ENCODE measurements at places on chromosomes 4 and X.

- DNase-seq, result no peak
These were observed 2542.7 kb downstream of the PCDH7 start for GRCh38 chr4:33262824-33263223.

DNA sequence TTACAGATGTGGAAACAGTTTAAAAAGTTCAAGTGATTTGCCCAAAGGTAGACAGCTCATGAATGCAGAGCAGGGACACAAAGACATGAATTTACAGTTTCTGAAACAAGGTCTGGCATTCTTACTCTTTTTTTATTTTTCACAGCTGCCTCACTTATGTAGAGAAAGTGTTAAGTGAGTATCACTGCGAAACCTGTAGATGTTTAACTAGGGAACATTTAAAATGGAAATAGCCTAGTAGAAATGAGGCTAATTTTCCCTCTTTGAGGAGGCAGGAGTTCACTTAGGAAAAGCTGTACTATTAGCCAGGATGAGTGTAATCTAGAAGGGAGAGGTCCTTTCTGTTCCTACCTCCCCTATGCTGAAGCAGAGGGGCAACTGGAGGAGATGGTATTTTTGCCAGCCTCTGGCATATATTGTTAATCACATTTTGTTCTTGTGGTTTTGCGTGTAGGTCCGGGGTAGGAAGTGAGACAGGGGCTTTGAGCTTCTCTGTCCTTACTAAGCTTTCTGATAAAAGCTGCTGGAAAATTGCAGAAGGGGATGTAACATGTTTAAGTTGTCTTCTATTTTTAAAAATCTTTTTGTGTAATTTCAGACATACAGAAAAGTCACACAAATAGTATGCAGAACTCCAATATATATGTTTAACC, 492.8 kb upstream of the NR3C2 start:
- no peak for DNase-seq

GRCh38 chr4:182764137-182764536, 153.0 kb downstream of the DCTD start:
- no peak for DNase-seq

- peak; percentile 4 for DNase-seq
These were observed 101.9 kb downstream of the FBXW7 start for GRCh38 chr4:152434011-152434410.

GRCh38 chr4:122456231-122457116, at the start of gene IL2:
TSS of gene IL2 (minus strand) at chr4:122456725. CDS start at chr4:122456440, 285 bp downstream.
- DNase-seq, result no peak

GRCh38 chrX:45714866-45715265, 514.2 kb upstream of the DIPK2B start:
- no peak for DNase-seq

GRCh38 chrX:47321823-47322371, 48.5 kb upstream of the ZNF157 start:
- DNase-seq, result no peak

DNA sequence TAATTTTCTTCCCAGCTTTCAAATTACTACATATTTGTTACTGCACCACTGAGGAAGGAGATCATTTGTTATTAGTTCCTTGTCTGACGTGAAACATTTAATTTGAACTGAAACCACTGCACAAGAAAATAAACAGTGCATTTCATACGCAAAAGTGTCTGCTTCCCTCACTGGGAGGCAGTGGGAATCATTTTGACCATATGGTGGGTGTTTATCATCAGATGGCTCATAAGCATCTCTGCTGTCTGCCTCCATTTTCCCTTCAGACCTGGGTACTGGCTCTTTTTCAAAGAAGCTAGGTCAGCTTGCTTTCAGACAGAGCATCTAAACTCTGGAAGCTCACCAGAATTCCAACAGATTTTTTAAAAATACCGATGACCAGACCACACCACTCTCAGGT, 135.2 kb downstream of the PCDH19 start:
- no peak for DNase-seq

DNA sequence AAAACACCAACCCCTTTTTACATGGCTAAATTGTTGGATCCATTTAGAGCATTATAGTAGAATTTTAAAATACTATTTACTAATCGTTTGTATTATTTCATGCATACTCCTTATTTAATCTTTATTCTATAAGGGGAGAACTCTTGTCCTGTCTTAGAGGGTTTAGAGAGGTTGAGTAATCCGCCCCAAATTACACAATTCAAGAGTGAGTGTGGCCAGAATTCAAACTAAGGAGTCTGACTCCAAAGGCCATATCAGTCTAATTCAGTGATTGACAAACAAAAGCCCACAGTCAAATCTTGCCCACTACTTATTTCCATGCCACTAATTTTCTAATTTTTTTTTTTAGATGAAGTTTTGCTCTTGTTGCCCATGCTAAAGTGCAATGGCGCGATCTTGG, 33.7 kb upstream of the NEIL3 start:
- DNase-seq, result no peak

- no peak for DNase-seq
These were observed 337.5 kb downstream of the GRIA2 start for GRCh38 chr4:157558016-157558415.

GRCh38 chrX:39456894-39457604, 640.7 kb downstream of the BCOR start:
- DNase-seq, result no peak

GRCh38 chr4:2331519-2332200, 69.8 kb upstream of the MXD4 start:
- DNase-seq, result no peak

- peak; percentile 33 for DNase-seq
These were observed 677 bp downstream of the PTPN13 start for GRCh38 chr4:86594559-86595425.

DNA sequence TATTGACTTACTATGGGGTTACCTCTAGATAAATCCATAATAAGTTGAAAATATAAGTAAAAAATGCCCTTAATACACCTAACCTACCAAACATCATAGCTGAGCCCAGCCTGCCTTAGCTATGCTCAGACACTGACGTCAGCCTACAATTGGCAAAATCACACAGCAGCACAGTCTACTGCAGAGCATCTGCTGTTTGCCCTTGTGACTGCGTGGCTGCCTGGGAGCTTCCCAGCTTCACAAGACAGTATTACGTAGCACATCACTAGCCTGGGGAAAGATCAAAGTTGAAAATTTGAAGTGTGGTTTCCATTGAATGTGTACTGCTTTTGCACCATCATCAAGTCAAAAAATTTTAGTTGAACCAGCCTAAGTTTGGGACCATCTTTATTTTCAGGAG, 8.8 kb downstream of the HTT-AS start:
- DNase-seq, result no peak

DNA sequence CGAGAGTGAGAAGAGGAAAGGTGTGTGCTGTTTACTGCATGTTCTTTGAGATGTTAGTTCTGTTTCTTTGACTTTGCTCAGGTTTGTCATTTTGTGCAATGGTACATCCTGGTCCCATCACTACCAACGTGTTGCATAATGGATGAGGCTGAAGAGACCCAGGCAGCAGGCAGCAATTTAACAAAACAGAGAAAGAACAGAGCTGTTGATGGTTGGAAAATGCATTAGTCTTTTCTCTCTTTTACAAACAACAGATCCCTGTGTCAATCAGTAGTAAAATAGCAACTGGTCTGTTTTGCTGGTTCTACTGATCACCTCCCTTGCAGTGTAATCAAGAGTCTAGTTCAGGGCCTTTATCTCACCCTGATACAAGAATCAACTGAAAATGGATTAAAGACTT, 64.8 kb upstream of the LIMCH1 start:
- no peak for DNase-seq

DNA sequence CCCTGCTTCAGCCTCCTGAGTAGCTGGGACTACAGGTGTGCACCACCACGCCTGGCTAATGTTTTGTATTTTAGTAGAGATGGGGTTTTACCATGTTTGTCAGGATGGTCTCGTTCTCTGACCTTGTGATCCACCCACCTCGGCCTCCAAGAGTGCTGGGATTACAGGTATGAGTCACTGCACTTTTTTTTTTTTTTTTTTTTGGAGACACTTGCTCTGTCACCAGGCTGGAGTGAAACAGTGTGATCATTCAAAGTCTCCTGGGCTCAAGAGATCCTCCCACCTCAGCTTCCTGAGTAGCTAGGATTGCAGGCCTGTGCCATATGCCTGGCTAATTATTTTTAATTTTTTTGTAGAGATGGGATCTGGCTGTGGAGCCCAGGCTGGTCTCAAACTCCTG, 338.8 kb downstream of the PPP3CA start:
- DNase-seq, result no peak

- DNase-seq, result no peak
These were observed 253.8 kb downstream of the QDPR start for GRCh38 chr4:17258106-17258505.

- no peak for DNase-seq
These were observed 13.3 kb downstream of the RAB9A start for GRCh38 chrX:13702111-13702789.

DNA sequence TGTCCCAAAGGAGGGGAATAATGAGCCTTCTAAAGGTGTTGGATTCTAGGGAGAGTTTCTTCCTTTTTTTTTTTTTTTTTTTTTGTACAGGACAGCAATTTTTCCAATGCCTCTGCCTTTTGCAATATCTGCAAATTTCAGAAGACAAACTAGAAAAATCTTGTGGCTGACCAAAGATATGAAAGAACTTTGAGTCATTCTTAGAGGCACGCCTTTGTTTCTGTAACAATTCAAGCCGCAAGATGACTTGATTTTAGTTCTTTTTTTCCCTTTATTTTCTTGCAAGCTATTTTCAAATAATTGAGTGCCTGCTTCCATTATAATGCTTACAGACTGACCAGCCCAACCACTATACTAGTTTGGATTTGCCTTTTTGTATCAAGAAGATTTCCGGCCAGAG, 47.6 kb upstream of the UXT start:
- no peak for DNase-seq

DNA sequence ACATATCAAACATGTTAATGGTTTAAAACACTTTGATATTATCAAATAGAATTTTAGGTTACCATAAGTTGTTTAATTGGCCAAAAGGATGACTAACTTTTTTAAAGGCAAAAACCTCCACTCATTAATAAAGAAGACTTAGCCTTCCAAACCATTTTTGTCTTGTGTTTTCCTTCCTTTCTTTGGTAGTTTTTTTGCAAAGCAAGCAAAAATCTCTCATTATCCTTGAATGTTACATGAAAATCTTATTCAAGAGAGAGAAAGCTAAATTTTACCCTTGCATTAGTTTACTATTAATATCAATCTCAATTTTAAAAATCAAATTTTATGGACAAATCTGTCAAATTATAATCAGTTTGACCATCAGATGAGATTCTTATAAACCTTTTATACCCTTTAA, 419.5 kb downstream of the SPIN4 start:
- no peak for DNase-seq

DNA sequence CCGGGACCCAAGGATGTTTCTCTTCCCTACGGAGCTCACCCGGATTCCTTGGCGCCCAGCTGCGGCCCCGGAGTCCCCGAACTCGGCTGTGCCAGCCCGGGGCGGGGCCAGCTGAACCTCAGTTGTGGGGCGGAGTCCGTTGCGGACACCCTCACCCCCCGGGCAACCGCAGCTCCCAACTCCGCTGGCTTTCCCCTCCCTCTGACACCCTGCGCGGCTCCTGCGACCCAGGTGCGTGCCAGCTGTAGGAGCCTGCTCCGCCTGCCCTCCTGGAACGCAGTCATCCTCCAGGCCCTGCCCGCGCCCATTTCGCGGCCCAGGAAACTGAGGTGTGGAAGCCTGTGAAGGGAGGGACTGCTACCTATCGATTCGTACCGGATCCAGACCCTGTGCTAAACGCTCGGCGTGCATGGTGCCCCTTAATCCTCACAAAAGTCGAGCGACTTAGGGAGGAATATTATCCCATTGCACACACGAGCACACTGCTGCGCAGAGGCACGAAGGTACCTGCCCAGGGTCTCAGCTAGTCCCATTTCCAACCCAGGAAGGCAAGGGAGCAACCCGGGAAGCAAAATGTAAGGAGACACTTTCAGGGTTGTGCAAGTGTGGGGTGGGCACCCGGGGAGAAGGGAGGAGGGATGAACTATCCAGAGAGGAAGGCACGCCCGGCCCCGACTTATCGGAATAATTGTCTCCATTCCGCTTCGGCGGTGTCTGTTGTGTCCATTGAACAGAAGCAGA, 12.3 kb downstream of the MSX1 start:
- DNase-seq, result no peak

- no peak for DNase-seq
These were observed 570.4 kb upstream of the DIPK2B start for GRCh38 chrX:45771114-45771513.

DNA sequence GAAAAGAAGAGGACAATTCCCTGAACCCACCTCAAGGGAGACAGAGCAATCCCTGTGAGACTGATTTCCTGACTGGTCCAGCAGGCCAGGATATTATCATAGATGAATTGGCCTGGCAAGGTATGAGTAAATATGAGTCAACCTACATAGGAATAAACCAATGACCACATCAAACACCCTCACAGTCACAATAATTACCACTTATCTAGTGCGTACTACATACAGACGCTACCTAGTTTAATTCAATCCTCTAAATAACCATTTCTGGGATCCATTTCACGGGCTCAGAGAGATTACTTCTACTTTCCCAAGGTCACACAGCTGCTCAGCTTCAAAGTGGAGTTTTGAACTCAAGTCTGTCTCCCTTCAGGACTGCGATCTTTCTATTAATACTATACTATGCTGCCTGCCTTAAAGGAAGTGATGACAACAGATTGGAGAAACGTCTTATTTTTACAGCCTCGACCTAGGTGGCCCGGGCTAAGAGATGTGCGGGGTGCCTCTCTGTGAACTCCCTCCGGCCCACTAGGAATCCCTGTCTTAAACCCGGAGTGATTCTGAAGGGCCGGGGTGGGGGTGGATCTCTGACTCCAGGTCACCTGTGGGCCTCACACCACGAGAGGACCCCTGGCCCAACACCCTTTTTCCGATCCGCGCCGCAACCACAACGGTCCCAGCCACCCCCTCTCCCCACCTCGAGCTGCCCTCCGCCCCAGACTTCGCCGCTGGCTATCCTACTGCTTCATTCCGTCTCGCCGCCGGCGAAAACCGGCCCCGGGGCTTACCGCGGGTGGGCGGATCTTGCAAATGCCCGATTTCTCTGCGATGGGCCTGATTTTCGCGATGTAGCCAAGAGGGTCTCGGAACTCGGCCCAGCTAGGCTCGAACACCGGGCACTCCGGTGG, 800 bp downstream of the KDM5C start:
- DNase-seq, result peak; percentile 11

DNA sequence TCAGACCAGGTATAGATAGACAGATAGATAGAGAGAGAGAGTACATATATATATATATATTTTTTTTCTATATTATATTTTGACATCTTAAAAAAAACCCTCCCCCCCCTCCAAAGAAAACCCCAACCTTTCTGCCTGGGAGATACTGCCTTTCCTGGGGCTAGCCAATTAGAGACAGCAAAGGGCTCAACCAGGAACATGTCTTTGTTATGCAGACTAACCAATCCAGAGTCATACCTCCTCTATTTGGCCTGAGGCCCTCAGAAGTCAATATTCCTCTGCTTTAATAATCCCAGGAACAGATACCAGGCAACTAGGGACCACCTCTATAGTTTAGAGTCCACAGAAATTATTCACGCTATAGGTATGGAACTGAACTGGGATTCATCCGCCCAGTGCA, 135.6 kb upstream of the MAD2L1 start:
- DNase-seq, result no peak

GRCh38 chr4:129371926-129372325, 276.0 kb downstream of the C4orf33 start:
- DNase-seq, result no peak

GRCh38 chr4:112288455-112288854, 2.8 kb upstream of the TIFA start:
- DNase-seq, result no peak
